ENCODE measurements at places on chromosomes 12 and 14.

DNA sequence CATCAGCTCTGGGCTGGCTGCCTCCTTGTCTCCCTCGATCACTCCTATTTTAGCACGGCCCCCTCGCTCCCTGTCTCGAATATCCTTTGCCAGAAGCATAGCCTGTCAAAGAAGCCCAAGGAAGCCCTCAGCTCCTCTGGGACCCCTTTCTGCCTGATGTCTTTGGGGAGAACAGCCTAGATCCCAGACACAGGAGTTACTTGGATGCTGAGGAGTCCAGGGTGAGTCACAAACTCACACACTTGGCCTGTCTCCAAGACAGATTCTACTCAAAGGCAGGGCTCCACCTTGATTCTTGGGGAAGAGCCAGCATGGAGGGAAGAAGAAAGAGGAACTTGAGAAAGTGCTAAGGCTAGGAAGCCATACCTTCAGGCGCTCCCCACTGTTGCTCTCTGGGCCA is 8.1 kb downstream of the AVIL start:
- no peak for DNase-seq

- DNase-seq: no peak
These were observed 28.3 kb upstream of the CMKLR1 start for GRCh38 chr12:108367436-108367835.

DNA sequence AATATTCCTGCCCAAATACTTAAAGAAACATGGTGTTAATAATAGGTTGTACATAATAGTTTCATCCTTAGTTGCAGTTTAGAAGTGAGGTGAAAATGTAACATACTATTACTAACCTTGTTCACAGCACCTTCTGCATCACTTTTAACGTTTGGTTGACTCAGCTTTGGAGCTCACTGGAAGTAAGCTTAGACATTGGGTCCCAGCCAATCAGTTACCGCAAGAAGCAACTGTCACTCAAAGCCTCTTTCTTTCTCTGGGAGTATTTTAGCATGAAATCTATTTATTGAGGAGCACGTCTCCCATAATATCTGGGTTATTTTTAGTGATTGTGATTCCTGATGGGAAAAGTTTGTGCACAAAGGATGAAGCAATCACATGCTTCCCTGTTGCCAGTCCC is 472.6 kb downstream of the SNAPC1 start:
- DNase-seq: no peak

- no peak for DNase-seq
These were observed 126.5 kb downstream of the TSPAN9 start for GRCh38 chr12:3203713-3204112.

GRCh38 chr14:81172881-81173280 is 47.9 kb downstream of the GTF2A1 start:
- no peak for DNase-seq

DNA sequence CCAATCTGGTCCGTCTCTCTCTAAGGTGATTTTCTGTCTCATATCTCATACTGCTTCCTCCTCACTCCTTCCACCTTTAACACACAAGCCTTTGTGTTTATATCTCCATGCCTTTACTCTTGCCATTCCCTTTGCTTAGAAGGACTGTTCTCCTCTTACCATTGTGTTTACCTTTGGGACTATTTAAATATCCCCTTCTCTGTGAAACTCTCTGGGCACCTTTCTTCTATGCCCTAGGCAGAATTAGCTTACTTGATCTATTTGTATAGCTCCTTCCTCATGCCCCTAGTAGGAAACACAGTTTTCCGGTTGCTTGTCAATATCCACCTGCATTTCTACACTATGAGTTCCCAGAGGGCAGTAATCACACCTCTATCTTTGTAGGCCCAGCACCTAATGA is 3.9 kb upstream of the AMHR2 start:
- DNase-seq: no peak

DNA sequence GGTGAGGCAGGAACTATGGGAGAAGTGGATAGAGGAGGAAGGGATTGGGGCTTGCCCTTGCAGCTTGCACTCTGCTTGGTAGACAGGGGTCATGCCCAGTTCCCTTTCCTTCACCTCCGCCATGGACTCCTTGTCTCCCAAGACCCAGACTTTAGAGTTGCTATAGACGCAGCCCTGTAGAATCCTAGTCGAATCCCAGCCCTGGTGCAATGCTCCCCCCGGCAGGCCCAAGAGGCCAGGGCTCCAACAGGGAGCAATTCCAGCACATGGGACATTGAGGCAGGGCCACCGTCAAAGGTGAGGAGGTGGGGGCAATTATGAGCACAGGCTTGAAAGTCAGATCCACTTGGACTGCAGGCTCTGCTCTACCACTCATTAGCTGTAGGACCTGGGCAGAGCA is 29.5 kb upstream of the BCDIN3D start:
- no peak for DNase-seq

DNA sequence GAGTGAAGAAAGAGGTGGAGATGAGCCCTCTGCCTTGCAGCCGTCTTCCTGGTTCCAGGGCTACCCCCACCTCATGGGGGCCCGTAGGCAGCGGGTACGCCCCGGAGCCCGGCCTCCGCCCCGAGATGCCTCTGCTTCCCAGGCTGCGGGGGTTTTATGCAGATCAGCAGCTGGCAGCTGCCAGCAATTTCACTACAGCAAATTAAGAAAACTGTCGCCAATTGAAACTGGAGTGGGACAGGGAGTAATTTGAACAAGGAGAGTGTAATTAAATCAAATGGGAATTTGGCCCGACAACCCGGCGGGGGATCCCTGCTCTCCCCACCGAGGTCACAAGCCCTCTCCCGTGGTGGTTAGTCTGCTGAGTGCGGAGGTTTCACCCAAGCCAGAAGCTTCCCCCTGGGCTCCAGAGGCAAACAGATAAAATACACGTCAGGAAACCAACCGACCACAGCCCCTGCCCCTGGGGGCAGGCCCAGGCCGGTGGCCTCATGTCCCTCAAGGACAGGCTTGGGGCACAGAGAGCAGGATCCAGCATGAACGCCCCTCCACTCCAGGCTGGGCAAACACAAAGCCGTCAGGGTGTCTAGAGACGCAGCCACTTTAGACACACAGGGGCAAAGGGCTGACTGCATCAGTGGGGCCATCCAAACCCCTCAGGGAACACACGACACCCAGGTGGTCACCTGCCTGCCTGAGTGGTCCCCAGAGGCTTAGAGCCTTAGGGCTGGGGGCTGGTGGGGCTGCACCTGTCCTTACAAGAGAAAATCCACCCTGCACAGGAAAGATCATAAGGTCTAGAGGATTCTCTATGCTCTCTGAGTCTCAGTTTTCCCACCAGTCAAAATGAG is 53.8 kb downstream of the TESC start:
- DNase-seq: peak; percentile 71

GRCh38 chr12:96028538-96028937 is 6.8 kb downstream of the LTA4H start:
- no peak for DNase-seq

DNA sequence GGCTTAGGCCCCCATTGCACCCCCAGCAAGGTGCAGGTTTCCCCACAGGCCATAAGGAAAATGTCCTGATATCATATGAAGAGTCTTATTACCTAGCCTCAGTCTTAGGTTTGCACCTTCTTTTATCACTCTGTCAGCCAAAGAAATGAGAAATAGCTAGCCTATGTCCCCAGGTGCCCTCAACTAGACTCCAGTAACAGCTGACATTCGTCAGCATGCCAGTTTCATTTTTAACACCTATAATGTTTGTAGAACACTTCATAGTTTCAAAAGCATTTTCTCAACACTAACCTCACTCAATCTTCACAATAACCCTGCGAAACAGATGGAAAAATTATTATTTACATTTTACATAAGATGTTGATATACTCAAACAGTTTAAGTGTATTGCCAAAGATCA is 24.0 kb upstream of the OR10P1 start:
- no peak for DNase-seq

- no peak for DNase-seq
These were observed 387 bp downstream of the LRRC9 start for GRCh38 chr14:59920378-59920683.

- DNase-seq: no peak
These were observed 418.1 kb downstream of the LRIG3 start for GRCh38 chr12:58502226-58502625.

GRCh38 chr12:111439657-111440151 is 34.0 kb downstream of the SH2B3 start:
- peak; percentile 17 for DNase-seq

DNA sequence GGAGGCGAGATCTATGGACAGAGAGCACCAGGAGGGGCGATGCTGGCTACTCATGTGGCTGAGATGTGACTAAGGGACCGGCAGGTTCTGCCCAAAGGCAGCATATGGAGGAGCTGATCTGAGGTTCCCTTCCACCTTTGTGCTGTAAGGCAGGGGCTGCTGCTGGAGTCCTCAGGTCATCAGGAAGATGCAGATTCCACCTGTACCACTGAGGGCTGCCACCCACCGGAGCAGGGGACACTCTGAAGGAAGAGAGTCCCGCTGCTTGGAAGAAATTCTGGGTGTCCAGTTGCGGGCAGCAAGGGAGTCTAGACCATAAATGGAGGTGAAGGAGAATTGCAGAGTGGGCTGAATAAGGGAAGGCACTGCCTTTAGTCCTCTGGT is 55.3 kb downstream of the PLEKHG3 start:
- no peak for DNase-seq

DNA sequence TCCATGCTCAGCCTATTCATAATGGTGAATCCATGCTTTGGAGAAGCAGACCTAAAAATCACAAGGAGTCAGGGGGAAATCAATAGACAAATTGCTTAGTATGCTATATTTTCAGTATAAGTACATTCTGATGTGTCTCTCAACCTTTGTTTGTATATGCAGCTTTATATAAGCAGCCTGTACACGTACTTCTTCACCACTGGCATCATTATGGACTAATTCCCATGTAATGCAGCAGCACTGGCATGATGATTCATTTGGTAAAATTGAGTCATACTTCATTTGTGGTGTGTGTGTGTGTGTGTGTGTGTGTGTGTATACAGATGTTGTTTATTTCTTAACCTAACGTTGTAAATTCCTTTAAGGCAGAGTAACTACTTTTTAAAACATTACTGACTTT is 10.9 kb downstream of the DCP1B start:
- DNase-seq: no peak

- peak; percentile 31 for DNase-seq
These were observed 6.7 kb upstream of the PRPF40B start for GRCh38 chr12:49616533-49617219.

GRCh38 chr12:2617365-2617764 is 177.4 kb upstream of the FKBP4 start:
- no peak for DNase-seq

- DNase-seq: peak; percentile 30
These were observed 1.8 kb downstream of the IGF1 start for GRCh38 chr12:102478405-102479098.

DNA sequence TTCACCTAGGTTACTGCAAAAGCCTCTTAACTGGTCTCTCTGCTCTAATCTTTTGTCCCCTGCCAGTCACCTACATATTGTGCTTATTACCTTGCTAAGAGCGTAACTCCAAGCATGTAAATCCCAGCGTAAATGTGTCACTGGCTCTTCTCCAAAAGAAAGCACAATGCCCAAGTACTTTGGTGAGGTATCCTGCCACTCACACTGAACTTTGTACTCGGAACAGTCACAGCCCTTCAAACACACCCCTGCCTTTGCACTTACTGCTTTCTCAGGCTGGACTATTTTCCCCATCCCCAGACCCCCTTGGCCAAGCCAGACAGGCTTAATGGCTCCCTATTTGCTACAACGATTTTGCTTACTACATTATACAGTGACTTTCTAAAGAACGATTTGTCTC is 31.7 kb downstream of the GALNT4 start:
- no peak for DNase-seq

- no peak for DNase-seq
These were observed 1.4 kb upstream of the TRMT61A start for GRCh38 chr14:103527408-103528145.

- peak; percentile 98 for DNase-seq
These were observed 347 bp downstream of the SYNDIG1L start for GRCh38 chr14:74425525-74426201.

DNA sequence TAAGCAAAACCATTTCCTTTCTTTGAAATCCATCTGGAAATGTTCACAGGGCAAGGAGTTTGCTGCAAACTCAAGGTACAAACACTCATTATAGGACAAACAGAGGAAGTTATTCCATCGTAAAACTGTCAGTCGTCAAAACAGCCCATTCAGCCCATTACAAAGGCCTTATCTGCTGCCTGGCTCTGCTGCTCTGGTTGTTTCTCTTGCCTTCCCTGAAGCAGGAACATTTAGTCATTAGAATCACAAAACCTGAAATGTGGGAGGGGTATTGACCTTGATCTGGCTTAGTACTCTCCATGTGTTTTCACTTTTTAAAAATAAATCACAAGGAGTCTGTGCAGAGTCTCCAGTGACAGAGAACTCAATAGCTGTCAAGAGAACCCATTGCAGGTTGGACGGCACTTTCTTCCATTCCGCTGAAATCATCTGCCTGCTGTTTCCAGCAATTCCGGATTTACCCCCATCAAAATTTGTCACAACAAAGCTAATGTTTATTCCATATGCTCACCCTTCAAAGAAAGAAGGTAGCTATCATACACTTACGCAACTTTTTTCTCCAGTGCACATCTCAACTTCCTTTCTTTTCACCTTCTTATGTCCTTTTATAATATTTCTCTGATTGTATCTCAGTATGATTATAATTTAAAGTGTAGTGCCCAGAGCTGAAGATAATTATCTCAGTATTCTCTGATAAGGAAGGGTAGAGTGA is 24.6 kb upstream of the ITPR2 start:
- no peak for DNase-seq

GRCh38 chr12:19223018-19223417 is 93.5 kb downstream of the PLEKHA5 start:
- no peak for DNase-seq

DNA sequence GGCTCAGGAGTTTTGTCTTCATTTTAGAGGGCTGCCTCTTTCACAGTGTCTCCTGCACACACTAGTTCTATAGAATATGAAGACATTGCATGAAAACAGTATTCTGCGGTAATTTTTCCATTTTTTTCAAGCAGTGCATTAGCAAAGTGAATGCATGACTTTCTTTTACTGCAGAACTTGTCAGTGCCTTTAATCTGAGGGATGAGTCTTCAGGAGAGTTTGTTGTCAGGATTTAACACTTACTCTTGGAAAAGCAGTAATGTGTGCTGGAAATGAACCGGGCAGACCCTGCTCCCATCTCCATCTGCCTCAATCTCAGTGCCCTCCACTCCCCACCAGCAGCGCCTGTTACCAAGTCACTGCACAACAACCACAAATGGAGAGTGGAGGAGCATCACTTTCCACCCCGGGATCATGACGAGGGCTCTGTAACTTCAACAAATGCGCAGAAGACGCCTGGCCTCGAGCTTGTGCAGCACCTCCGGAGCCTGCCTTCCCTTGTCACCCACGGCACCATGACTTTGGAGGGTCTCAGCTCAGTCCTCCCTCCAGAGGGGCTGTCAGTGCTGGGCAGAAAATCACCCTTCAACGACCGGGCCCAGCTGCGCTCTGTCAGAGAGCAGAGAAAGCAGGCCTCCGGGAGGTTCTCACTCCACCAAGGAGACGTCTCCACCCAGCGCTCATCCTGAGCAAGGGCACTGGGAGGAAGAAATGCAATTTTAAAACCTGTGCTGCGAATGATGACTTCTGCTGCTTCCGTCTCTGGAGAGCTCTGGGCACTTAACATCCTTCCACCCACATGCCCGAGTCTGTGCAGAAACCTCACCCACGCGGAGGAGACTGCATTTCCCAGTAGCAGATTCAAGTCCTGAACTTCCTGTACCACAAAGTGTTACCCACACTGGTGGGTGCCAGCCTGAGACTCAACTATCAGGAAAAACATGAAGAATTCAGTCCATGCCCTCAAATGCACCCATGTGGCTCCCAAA is 255.7 kb downstream of the ADGRD1 start:
- no peak for DNase-seq
